Stimulated activated CD4-positive, alpha-beta T cell treated with anti-CD3 and anti-CD28 coated beads, TNF-alpha, amount 100 ng/mL, for 24 hours (primary cell): ENCODE measurements at places on chromosomes 7 and 10.

GRCh38 chr10:7441403-7442147 lies 30.7 kb upstream of the SFMBT2 start:
- no peak for DNase-seq

DNA sequence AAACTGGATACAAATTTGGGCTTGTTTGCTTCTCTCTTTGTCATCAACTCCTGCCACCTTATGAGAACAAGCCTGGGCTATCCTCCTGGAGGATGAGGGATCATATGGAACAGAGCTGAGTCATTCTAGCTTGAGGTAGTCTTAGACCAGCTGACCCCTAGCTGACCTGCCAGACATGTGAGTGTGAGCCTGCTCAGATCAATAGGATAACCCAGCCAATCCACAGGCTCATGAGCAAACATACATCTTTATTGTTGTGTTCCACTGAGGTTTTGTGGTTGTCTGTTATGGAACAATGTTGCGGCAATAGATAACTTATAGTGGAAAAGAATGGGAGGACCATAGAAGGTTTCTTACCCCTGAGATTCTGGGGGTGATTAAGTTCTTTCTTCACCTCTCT lies 54.5 kb upstream of the FAM180A start:
- no peak for DNase-seq

DNA sequence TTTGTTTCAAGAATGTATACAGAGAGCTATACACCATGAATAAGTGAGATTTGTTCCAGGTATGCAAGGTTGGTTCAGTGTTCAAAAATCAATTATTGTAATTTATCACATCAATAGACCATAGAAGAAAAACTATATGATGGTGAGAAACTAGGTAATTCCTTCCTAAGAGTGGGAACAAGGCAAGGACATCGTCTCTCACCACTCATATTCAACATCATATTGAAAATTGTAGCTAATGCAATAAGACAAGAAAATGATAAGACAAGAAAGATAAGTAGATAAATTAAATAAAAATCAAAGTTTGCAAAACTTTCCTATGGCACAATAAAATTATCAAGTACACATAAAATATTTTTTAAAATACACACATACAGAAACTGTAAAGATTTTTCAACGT lies 385.3 kb upstream of the COBL start:
- no peak for DNase-seq

DNA sequence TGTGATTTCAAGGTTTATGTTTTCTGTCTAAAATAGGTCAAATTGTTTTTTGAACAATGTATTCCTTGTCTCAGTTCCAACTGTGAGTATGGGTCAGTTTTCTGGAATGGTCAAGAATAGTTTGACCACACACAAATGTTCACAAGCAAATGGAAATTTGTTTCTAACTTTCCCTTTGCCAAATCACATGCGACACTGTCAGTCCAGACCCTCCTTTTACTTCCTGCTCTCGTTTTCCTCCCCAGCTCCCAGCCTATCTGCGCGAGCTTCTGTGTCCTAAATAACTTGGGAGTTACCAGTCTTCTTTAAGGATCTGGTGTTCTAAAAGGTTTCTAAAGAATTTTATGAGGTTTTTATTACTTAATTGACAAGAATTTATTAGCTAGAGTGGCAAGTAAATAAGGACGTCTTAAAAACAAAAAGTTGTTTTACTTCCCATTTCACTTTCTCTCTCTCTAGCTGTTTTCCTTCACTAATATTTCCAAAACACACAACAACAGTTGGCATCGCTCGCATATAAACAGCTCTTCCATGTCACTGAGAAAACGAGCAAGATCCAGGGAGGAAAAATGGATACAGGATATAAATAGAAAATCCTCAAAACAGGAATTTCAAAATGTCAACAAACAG lies 266.1 kb upstream of the KLF6 start:
- no peak for DNase-seq

DNA sequence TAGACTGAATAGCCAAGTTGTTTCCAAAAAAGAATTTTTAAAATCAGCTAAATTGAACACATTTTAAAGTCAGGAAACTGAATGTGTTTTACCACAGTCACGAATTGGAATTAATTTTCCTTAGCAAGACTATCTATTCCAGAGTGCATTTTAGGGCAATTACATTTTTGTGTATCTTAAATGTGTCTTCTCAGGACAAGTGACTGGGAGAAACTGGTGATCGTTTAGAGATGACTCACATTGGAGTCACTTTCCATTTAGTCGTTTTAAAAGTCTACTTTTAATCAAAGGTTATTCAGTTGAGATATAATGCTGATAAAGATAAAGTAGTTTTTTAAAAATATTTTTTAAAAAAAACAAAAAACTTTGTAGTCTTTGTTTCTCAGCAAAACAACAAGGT lies 191.7 kb upstream of the SLC26A5 start:
- no peak for DNase-seq

DNA sequence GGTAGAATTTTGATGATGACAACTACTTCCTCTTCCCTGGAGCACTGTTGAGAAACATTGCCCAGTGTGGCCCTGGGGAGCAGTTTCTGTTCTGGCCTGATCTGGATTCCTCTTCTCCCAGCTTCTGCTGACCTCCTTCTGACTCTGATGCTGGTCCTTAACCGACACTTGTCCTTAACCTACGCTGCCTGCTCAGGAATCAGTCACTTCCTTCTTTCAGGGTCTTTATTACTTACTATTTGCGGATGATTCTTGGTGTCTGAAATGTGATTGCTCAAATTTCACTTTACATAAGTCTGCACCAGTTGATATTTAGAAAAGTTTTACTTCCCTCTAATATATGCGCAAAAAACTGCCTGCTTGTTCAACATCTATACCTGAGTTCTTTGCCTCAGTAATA lies 164.1 kb downstream of the PTEN start:
- DNase-seq, result no peak

GRCh38 chr10:9311702-9312499 lies 1257.4 kb downstream of the GATA3 start:
- DNase-seq, result no peak

DNA sequence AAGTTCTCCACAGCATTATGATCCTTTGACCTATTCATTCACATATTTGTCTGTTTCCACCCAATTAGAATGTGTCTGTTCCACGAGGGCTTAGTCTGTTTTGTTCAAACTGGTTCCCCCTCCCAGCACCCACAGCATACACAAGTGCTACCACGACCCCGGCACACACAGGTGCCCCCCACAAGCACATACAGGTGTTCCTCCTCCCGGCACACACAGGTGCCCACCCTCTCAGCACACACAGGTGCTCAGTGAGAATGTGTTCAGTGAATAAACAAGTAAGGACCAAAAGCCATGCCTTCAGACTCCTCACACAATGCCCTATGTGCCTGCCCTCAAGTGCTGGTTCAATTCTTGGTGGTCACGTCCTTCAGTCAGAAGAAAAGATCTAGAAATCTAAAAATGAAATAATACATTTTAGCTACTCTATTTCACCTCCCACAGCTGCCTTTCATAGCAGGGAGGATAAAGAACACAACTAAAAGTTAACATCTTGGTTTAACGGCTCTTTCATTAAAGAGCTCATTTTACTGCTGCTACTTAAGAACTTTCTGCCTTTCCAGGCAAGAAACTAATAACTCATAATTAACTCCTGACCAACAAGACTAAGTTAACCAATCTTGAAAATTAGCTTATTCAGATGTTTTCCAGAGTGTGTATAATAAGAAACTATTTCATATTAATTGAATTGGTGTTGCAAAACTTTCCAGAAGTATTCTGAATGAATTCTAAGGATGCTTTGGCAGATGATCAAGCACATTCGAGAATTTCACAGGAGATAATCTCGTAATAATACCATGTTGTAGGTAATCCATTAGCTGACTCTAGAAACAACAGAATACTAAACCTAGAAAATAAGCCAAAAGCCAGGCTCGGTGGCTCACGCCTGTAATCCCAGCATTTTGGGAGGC lies 2.3 kb downstream of the DNMBP start:
- DNase-seq, result no peak

DNA sequence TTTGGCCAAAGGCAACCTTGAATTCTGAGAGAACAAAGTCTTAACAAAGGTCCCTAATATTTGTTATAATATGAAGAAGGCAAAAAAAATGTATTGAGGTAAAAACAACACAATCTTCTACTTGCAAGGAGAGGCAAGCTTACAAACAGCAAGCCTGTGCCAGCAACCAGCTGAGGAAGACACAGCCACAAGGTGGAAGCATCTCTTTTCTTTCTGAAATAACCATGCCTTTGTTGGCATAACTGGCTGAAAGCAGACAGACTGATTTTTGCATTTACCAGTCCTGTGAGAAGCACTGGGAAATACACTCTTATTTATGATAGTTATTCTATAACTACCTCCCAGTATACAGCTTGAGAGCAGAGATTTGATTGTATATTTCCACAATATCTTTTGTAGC lies 292.0 kb downstream of the PHTF2 start:
- no peak for DNase-seq

DNA sequence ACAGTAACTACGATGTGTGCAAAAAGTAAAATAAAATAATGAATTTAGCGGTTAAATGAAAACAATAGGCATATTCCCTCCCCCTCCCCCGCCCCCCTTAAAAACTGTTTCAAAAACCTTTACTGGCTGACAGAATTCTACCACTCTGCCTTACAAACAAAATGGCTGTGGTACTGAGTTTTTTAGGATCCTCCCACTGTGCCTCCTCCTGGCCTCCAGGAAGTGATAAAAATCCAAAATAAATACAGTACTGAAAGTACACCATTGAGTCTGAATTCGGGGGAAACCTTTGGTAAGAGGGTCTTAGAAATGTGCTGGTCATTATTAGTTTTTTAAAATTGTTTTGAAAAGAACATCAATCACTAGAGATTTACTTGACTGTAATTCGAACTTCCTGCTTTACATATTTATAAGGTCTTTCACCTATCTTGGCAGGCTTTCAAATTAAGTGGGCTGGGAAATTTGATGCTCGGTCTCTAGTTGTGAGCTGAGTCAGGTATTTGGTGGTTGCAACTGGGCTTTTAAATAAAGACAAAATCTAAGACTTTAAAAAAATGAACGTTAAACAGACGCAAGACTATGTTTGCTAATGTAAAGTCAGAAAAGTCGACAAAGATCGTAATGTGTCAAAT lies 32.5 kb upstream of the EPC1 start:
- DNase-seq, result no peak

GRCh38 chr10:23190872-23191763 lies 994 bp upstream of the PTF1A start:
- DNase-seq, result no peak

DNA sequence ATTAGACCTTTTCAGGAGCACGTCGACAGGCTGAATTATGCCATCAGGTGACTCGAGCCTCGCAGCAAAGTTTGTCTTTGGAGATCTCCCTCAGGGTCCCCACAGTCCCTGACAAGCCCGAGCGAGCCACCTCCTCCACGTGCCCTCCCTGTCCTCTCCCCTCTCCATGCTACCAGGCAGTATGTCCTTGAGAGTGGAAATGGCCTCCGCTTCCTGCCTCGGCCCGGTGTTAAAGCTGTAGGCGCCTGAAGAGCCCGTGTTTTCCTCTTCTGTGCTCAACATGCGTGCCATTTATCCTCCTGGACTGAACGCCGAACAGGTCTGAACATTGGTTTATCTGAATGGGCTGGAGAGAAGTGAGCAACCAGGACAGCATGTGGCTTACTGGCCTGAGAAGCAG lies 82.6 kb downstream of the GPR26 start:
- no peak for DNase-seq

GRCh38 chr7:151410405-151411390 lies 860 bp upstream of the WDR86 start:
- DNase-seq, result no peak

GRCh38 chr7:76310102-76310957 lies 7.9 kb downstream of the HSPB1 start:
- no peak for DNase-seq

DNA sequence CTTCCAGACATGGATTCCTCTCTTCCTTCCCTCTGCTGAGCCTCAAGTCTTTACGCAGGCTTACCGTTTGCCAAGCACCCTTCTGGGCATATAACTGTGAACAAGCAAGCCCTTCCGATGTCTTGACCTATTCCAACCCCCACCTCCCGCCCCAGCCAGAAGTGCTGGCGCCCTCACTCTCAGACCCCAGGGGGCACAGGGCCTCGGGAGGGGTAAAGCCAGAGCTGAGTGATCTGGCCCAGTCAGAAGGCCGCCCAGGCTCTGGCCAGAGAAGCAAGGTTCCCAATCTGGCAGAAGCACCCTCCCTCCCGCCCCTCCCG lies 1.2 kb downstream of the PRRT4 start:
- no peak for DNase-seq

DNA sequence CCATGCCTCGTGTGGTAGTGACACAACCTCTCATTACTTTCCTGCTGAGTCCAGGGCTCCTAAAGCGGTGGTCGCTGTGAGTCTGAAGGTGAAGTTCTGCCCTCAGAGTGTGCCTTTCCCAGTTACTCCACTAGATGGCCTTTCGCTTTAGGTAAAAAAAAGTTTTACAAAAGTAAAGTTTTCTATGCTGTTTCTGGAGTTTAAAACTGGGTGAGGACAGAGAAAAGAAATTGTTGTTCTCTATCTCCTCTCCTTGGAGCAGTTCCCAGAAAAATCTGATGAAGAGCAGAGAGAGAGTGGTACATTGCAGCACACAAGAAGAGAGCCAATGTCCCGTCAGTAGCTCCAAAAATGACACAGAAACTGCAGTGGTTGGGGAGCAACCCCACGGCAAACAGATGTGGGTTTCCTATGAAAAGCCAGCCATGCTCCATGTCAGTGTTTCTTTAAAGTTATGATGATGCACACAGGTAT lies 257.1 kb downstream of the GLI3 start:
- DNase-seq, result no peak

- DNase-seq, result no peak
Observed at GRCh38 chr7:158394936-158395335, 192.7 kb downstream of the PTPRN2 start.

GRCh38 chr7:36604806-36605205 lies 119.5 kb downstream of the AOAH start:
- DNase-seq, result no peak

- no peak for DNase-seq
Observed at GRCh38 chr7:81190997-81191768, 272.3 kb upstream of the SEMA3C start.

DNA sequence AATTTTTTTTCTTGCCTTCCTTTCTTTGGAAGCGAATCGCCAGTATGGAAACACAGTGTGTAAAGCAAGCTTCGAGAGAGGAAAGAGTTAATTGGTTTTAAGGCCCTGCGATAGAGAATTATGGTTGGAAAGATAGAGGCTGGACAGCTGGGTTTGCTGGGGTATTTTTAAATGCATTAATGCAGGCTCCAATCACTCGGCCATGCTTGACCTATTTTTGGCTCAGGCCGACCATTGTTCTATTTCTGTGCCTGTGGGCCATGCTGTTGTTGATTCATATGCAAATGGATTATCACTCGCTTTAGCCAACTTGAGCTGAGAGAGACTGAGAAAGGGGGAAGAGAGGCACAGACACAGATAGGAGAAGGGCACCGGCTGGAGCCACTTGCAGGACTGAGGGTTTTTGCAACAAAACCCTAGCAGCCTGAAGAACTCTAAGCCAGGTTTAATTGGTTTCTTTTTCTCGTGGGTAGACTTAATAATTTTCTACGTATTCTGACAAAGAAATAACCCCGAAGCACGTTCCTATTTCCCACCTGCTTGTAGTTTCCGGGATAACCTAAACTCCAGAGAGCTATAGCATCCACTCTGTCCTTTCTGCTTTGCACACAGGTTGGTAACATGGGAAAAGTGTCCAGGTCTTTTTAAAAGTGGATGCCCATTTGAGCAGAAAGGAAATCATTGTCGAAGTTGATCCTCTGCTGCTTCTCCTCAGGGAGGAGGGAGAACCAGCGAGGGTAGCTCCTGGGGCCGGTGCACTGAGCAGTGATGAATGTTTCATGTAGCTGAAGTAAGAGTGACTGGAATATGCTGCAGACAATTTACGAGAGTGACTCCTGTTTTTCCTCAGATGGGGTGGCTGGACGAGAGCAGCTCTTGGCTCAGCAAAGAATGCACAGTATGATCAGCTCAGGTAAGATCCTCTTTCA lies at the start of gene HDAC9:
Gene HDAC9 (plus strand): TSS at position 338 of the 929 bp plus-strand sequence. CDS start 554 bp downstream, at position 892.
- DNase-seq, result no peak
